ENCODE measurements at places on chromosomes 12 and 14. TPM values are rescaled to one million over a fixed set of nuclear protein-coding genes. Genes with fewer than 3 reads are reported as not detected.

The OR4Q3 gene
- total RNA-seq, result not detected

The SLC10A1 gene
- total RNA-seq, result not detected

The TAS2R8 gene
- total RNA-seq, result not detected

The SMCO2 gene
- total RNA-seq, result 0.23 TPM

The ELK3 gene
- 17.0 TPM for total RNA-seq

The NCKAP5L gene
- total RNA-seq, result 4.3 TPM

The RGS6 gene
- total RNA-seq, result 0.39 TPM

The AQP6 gene
- total RNA-seq, result not detected

The SLC6A13 gene
- 0.16 TPM for total RNA-seq

The NYNRIN gene
- total RNA-seq, result 0.16 TPM

The SEC23A gene
- 49.6 TPM for total RNA-seq

The WIF1 gene
- not detected for total RNA-seq

The CCND2 gene
- total RNA-seq, result 357 TPM

The IFI27L2 gene
- total RNA-seq, result 66.9 TPM

The CALM1 gene
- total RNA-seq, result 518 TPM

The PTPRB gene
- not detected for total RNA-seq

The AKAP5 gene
- total RNA-seq, result 0.39 TPM

The SIX6 gene
- total RNA-seq, result not detected

The LRP6 gene
- total RNA-seq, result 6.8 TPM

The TMEM233 gene
- not detected for total RNA-seq

The TOMM20L gene
- not detected for total RNA-seq

The RPS6KA5 gene
- total RNA-seq, result 13.8 TPM

The RERG gene
- not detected for total RNA-seq

The EML5 gene
- 8.1 TPM for total RNA-seq

All from activated CD4-positive, alpha-beta T cell treated with anti-CD3 and anti-CD28 coated beads for 36 hours (primary cell).